ENCODE measurements at places on chromosomes 5 and 9. TPM values are rescaled to one million over a fixed set of nuclear protein-coding genes. Genes with fewer than 3 reads are reported as not detected.

CNTNAP3 gene
- total RNA-seq: 60.5 TPM

PMPCA gene
- 47.2 TPM for total RNA-seq

WNT8A gene
- total RNA-seq: not detected

SLC45A2 gene
- not detected for total RNA-seq

AGXT2 gene
- not detected for total RNA-seq

PCDHB9 gene
- total RNA-seq: 0.28 TPM

RASGEF1C gene
- total RNA-seq: not detected

PCDHB8 gene
- 0.18 TPM for total RNA-seq

TIGD6 gene
- total RNA-seq: 4.1 TPM

Measured in endothelial cell of coronary artery (primary cell).